ENCODE measurements at places on chromosomes 4 and X.

DNA sequence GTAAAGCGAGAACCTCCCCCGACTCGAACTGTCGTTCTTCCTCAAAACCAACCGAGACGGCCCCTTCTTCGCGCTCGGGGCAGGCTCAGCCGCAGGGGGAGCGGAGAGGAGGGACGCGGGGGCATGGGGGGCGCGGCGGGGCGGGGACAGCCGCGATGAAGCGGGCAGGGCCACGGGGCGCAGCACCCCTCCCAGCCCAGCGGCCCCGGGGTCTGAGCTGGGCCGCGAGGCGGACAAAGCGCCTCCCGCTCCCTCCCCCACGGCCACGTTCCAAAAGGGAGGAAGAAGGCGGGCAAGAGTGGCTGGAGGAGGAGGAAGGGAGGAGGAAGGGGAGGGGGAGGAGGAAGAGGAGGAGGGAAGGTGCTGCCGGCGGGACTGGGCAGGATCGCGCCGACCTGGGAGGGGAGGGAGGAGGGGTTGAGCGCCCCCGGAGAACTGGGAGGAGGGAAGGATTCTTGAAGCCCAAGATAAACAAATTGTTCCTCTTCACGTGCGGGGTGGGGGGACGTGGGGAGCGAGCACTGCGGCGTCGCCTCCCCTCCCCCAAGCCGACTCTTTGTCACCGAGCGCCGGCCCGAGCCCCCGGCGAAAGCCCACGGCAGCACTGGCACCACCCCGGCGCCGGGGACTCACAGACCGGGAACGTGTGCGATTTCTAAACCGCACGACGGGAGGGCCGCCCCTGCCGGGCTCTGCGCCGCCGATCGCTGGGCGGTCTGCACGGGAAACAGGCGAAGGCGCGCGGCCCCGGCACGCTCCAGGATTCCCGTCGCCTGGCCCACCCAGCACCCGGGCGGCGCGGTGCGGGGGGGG is 2.9 kb downstream of the MAML3 start:
- peak; percentile 81 for DNase-seq

- DNase-seq = no peak
These were observed 230.8 kb upstream of the AGTR2 start for GRCh38 chrX:115939636-115940160.

DNA sequence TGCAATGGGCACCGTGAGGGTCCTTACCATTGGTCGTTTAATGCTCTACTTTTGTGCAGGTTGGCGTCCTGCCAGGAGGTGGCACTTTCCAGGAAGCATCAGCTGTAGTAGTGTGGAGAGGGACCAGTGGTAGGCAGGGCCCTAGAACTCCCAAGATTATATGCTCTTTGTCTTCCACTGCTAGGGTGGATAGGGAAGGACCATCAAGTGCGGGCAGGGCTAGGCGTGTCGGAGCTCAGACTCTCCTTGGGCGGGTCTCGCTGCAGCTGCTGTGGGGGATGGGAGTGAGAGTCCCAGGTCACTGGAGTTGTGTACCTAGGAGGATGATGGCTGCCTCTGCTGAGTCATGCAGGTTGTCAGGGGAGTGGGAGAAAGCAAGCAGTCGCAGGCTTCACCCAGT is 134.7 kb downstream of the KLF8 start:
- no peak for DNase-seq

DNA sequence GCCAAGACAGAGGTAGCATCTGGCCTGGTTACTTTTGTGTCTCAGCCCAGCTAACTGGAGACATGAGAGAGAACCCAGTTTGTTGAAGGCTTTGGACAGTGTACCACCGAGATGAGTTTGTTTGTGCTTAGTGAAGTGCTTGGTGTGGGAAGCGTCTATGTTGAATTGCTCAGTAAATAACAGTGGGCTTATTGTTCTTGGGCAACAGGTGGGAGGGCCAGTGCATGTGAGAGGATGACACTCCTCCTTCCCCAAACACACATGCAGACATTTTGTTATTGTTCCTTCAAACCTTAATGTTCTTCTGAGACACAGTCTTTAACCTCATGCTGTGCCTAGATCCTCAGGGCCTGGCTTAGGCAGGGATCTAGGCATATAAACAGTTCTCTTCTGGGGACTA is 39.7 kb downstream of the MSN start:
- DNase-seq = no peak

Measured in occipital lobe (tissue), 3 donors.